ENCODE measurements at places on chromosomes 3 and 15.
A peak's percentile ranks its signal among the peaks of the same experiment; 100 is the strongest.

GRCh38 chr3:78941587-78941986 is 826.2 kb downstream of the ROBO1 start:
- no peak for DNase-seq

GRCh38 chr3:69462022-69462825 is 76.3 kb upstream of the FRMD4B start:
- no peak for DNase-seq

GRCh38 chr15:73753250-73754130 is at the start of gene INSYN1:
Gene INSYN1, minus strand, starts transcription at chr15:73753351. Its CDS starts 2,221 bp downstream, at chr15:73751130.
- DNase-seq: no peak

- no peak for DNase-seq
Measured at GRCh38 chr3:134377896-134378295, 3.6 kb upstream of the AMOTL2 start.

- no peak for DNase-seq
Measured at GRCh38 chr3:170448584-170448983, 29.9 kb downstream of the CLDN11 start.

GRCh38 chr15:67157521-67158252 is 92.3 kb downstream of the SMAD3 start:
- no peak for DNase-seq

- DNase-seq: no peak
Measured at GRCh38 chr3:156525808-156526207, 29.1 kb downstream of the SSR3 start.

- DNase-seq: peak; percentile 73
Measured at GRCh38 chr15:65132878-65133547, 595 bp downstream of the PDCD7 start.

- no peak for DNase-seq
Measured at GRCh38 chr3:157104928-157105652, 54.9 kb downstream of the CCNL1 start.

- DNase-seq: no peak
Measured at GRCh38 chr3:135161425-135161824, 366.4 kb downstream of the EPHB1 start.

GRCh38 chr3:46881596-46882376 is 4.3 kb downstream of the PTH1R start:
- DNase-seq: peak; percentile 53

DNA sequence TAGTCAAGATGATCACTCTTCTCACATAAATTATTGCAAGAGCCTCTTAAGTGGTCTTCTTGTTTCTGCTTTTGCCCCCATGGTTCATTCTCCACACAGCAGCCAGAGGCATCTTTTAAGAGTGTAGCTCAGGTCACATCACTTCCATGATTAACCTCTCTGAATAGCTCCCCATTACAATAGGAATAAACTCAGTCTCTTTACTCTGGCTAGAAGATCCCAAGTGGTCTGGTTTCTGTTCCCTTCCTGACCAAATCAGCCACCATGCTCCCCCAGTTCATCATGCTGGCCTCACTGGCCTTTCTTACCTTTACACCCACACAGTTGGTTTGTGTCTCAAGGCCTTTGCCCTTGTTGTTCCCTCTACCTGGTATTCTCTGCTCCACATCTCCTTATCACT is 8.2 kb downstream of the HHATL start:
- no peak for DNase-seq

- DNase-seq: no peak
Measured at GRCh38 chr3:116285781-116286421, 159.4 kb downstream of the LSAMP start.

GRCh38 chr3:49807431-49808114 is 4.5 kb downstream of the INKA1 start:
- DNase-seq: no peak

GRCh38 chr3:30017901-30018300 is 588.5 kb upstream of the TGFBR2 start:
- no peak for DNase-seq

- DNase-seq: no peak
Measured at GRCh38 chr15:92653366-92653765, 2.2 kb downstream of the FAM174B start.

All from HuH-7 (cell line).